ENCODE measurements at places on chromosomes 3 and 15.

- DNase-seq: no peak
Observed at GRCh38 chr3:43286841-43287499, 630 bp downstream of the SNRK start.

- DNase-seq: no peak
Observed at GRCh38 chr15:92653366-92653765, 2.2 kb downstream of the FAM174B start.

- no peak for DNase-seq
Observed at GRCh38 chr3:114112696-114113095, 56.2 kb downstream of the QTRT2 start.

DNA sequence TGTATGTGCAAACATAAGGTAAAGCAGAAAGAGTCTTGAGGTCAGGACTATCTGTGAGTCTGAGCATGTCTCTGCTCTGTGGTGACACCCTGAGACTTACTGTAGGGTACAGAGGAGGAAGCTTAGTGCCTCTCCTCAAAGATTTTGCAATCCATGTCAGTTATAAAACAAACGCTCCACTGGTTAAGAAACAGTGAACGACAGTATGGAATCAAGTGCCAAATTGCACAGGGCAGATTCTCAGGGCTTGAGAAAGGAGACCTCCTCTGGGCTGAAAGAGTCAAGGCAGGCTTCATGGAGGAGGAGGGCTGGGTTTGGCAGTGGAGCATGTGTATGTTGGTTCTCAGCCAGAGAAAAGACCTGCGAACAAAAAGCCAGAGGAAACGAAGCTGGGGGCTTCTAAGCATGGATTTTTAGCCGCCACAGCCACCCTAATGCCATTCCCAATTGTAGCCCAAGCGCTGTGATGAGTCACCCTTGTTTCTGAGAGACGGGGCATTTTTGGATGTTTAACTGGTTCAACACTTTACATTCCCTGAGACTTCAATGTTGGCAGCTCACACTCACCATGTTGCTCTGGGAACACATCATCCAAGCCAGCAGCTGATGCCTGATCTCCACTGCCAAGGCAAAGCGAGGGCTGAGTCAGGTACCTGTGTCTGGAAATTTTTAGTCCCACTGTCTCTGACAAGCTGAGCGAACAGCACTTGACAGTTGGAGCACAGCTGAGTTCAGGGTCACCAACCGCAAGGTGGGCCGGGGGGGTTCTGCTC lies 3.4 kb upstream of the DGKG start:
- DNase-seq: no peak

GRCh38 chr3:61357902-61358301 lies 106.7 kb upstream of the FHIT start:
- DNase-seq: no peak

- no peak for DNase-seq
Observed at GRCh38 chr15:45943240-45943639, 308.4 kb downstream of the SQOR start.

DNA sequence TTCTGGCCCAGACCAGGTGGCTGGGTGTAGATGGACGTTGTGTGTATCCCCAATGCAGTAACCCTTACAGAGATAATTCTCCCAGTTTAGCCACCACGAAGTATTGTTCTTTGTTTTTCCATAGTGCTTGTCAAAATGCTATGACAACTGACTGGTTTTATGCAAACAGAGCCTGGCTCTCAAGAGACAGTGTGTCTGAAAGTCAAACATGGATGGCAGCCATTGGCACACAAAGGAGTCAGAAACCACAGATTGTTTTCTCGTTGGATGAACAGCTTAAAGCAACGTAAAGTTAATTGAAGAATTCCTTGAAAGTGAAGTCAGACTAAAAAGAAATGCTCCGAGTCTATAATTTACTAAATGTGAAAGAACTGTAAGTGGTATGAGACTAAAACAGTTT lies 91.2 kb downstream of the FILIP1L start:
- DNase-seq: no peak

DNA sequence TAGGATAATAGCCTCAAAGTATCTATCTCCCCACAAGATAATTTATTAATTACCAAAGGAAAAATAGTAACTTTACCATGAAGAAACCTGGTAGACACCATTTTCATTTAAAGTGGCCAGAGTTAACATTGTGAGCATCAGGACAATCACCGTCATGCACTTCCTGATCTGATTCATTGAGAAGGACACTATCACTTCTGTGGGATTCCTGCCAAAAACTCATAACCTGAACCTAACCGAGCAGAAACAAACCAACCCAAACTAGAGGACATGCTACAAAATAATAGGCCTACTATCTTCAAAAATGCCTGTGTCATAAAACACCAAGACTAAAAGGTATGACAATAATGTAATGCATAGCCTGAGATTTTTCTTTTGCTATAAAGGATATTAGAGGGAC lies 39.0 kb downstream of the FSIP1 start:
- DNase-seq: no peak

DNA sequence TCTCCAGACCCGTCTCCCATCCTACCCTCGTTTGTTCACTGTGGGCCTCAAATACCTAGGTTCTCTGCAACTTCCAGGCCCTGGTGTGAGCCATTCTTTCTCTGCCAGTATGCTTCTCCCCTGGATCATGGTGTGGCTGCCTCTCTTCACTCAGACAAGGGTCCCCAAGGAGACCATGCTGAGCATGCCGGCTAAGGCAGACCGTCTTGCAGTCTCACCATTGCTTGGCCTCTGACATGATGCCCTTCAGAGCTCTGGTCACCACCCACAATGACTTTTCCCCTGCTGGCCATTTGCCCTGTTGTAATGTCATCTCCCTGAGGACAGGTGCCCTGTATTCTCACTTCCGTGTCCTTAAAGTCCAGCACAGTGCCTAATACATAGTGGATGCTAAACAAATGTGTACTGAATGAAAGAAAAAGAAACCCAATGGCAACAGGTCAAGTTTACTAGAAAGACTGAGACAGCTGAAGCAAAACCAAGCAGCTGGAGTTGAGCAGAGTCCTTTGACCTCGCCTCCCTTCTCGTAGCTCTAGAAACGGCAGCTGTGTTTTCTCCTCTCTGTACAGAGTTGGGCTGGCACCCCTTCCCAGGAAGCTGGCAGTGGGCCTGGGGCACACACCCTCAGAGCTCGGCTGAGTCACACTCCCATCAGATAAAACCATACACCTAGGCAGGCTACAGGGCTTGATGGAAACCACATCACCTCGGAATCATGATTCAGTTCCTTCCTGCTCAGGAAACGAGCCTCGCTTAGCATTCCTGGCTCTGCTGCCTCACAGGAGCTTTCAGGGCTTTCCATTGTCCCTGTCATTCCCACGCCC lies 8.6 kb downstream of the TLR9 start:
- peak; percentile 7 for DNase-seq

GRCh38 chr3:134388788-134389485 lies 14.7 kb upstream of the AMOTL2 start:
- DNase-seq: no peak

GRCh38 chr3:73475717-73476116 lies 149.0 kb downstream of the PDZRN3 start:
- DNase-seq: no peak

GRCh38 chr3:171248426-171249111 lies 211.6 kb downstream of the TNIK start:
- DNase-seq: no peak

GRCh38 chr15:78808550-78808949 lies 2.7 kb downstream of the ADAMTS7 start:
- no peak for DNase-seq

DNA sequence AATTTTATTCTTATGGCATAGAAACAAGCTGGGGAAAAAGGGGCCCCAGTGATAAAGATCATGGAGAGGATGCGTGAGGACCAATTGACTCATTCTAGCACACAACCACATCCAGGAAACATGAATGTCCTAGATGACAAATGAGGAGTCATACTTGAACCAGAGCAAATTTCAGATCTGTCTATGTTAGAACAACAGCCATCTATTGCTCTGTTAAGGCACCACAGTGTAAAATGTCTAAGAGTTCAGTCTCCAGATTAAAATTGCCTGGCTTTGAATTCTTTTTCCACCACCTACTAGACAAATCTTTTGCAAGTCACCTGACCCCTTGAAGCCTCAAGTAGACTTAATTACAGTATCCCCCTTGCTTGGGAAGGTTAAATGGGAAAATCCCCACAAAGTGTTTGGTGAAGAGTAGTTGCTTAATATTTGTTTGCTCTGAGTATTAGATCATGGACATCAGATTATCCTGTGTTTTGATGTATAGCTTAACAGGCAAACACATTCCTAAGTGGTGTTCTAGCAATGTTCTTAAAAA lies 258.7 kb upstream of the TGFBR2 start:
- no peak for DNase-seq

DNA sequence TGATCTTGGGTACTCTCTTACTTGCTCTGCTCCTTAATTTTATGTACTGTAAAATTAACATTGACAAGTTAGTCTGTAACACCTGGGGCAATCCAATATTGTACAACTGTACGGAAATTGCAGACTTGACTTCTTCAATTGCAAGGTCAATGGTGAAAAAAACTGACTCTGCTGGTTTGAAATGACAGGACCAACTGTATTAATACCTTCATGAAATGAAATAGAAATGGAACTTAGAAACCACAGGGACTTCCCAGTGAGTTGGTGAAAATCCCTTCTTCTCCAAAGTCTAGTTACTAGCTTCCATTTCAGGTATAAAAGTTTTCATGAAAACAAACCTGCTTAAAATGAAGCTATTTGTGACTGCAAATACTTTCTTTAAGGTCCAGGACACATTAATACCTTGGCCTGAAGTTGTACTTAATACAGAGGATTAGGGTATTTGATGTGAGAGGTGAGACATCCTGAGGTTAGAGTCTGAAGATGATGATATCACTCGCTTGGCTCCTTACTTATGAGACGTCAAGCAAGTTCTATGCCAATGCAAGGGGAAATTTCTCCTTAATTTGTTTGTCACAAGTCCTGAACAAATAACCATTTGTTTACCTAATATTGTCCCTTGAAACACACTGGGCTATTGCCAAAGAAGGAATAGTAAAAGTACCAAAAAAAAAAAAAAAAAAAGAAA lies 226.2 kb upstream of the TP63 start:
- no peak for DNase-seq

GRCh38 chr15:78387246-78388037 lies 47.3 kb downstream of the CRABP1 start:
- DNase-seq: peak; percentile 46

DNA sequence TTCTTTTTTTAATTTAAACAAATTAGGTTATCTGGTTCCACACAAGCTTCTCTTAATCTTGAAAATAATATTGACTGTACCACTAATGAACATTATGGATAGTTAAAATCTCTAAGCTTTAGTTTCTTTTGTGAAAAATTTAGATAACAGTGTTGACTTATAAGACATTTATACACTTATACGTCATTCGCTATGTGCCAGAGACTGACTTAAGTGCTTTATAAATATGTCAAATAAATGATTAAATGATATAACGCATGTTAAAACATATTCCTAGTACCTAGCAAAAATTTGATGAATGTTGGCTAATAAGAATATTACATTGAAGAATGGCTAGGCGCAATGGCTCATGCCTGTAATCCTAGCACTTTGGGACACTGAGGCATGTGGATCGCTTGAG lies 96.3 kb downstream of the PCCB start:
- no peak for DNase-seq

DNA sequence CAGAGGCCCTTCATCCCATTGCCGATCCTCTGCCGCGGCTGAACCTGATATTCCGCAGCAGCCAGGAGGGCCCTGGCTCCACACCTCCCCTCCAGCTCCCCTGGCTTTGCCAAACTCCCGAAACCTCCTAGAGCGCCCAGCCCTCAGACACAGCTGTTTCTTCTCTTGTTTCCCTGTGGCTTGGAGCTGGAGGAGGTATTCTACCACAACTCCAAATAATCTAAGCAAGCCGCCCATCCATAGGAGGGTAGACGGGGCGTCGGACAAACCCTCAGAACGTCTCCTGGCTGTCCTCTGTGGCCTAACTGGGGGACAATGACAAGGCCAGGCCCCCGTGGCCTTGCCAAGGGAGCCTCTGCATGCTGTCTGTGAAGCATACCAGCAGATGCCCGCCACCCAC lies 10.4 kb downstream of the PLA2G4D start:
- DNase-seq: no peak

DNA sequence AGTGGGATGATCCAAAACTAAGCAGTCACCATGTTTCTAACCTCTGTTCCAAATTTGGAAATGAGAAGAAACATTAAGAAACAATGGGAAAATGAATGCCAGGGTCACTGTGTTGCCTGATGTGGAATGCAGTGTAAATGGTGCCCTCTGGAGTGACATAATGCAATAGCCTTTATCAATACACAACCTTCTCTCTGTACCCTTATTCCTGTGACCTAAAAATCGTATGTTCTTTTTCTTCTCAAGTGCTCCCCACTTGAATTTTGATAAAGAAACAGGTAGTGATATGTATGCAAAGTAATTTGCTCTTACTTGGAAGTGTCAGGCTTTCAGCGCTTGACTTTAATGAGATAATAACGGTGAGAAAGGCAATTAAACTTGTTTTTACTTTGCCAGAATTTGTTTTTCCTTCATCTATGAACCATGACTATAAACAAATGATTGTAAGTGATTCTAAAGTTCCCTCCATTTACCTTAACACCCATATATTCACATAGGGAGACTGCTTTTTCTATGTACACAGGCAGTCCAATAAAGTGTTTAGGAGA lies 145.8 kb upstream of the THRB start:
- DNase-seq: no peak

DNA sequence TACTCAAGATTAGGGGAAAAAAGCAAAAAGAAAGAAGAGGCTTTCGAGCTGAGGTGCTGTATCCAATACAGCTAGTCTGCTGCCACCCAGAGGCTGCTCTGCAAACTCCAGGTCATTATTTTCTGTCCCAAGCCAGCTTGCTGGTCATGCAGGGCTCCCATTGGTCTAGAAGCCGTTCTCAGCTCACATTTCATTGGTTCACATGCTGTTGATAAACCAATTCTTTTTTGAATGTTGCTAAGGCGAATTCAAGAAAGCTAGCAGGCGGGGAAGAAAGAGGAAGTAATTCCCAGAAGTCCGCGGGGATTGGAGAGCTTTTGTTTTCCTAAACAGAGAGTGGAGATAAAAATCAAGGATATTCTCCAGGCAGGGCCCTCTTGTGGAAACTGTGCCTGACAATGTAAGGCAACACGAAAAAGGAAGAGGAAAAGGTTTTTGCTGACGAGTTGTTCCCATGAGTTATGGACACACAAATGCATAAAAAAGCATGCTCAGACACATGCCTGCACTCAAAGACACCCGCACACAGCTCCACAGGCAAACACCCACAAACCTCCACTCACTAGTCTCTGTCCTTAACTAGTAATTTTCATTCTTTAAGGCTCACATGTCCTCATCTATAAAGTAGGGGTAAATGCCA lies 33.4 kb downstream of the FSTL1 start:
- peak; percentile 96 for DNase-seq

- DNase-seq: no peak
Observed at GRCh38 chr3:50853936-50854335, 179.2 kb downstream of the DOCK3 start.

DNA sequence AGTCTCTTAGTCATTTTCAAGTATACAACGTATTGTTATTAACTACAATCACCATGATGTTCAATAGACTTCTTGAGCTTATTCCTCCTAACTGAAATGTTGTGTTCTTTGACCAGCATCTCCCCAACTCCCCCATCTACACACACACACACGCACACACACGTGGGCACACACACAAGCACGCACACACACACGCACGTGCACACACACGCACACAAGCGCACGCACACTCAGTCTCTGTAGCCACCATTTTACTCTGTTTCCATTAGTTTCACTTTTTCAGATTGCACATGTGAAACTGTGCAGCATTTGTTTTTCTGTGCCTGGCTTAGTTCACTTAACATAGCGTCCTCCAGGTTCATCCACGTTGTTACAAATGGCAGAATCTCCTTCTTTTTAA lies 247.0 kb downstream of the XXYLT1 start:
- no peak for DNase-seq

Measured in NCI-H1105 (cell line).